ENCODE measurements at places on chromosomes 2 and 18.
A peak's percentile ranks its signal among the peaks of the same experiment; 100 is the strongest.

DNA sequence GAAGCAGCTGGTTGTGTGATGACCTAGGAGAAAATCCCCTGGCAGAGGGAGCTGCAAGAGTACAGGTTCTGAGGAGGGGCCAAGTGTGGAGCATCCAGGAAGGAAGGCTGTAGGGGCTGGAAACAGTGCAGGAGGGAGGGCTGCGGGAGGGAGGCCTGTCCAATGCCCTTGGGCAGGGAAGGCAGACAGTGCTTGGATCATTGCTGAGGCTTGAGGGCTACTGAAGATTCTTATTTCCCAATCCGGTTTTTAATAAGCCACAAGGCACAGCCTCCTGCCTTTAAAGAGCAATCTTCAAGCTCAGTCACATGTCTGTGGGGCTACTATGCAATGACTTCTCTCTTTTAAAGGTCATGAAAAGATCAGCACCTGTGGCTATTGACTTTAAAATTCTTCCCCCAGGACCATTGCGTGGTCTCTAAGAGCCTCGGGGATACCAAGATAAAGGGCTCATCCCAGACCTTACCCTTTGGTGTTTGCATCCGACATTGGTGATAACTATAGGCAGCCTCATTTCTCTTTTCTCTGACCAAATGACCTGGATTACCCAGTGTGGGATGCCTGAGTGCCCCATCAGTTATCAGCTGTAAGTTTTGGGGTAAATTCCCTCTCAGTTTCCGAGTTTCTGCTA lies 149.6 kb downstream of the DOCK10 start:
- no peak for DNase-seq

DNA sequence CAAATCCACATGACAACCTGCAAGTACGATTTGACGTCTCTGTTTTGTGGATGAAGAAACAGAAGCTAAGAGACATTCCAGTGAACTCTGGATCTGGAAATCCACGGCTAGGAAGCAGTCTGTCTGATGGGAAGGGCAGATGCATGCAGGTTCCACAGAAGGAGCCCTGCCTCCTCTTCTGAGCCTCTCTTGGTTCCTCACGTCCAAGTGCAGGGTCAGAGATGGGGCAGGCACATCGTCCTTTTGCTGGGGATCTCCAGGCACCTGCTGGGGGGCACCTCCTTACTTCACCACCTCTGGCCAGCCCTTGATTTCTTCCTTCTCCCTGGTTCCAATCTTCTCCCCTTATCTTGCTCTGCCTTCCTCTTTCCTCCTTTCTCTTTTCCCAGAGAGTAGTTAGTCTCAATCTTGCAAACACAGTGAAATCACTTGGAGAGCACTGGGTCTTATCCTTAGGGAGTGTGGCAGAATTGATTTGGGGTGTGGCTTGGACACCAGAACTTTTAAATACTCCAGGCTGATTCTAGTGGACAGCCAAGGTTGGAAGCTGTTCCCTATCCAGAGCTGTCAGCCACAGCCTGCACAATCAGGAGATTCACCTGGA lies 137.8 kb downstream of the BCL2 start:
- DNase-seq, result no peak

GRCh38 chr2:43191947-43192516 lies 34.4 kb downstream of the ZFP36L2 start:
- DNase-seq, result no peak

DNA sequence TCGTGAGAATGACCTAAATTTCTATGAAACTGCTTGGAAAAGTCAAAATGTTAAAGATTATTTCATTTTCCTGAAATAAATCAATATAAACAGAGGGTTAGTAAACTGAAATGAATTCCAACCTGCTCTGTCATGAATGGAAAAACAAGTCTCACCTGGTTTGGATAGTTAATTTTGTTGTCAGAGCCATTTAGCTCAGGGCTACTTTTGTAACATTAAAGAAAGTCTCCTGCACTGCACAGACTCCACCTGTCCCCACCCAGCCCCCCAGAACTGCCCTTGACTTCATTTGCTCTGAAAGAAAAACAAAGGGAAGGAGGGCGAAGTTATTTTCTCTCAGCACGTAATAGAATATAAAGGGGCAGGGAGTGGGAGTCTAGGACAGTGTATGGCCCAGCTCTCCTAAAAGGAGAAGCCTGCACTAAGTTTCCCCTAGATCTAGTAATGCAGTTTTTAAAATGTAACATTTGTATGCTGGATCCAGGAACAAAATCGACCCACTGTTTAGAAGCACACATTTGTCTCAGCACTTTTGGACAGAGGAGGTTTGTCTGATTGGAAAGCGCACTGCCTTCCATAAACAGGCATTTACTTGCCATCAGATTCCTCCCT lies 54.2 kb upstream of the ACSL3 start:
- no peak for DNase-seq

GRCh38 chr2:200341376-200341775 lies 34.9 kb downstream of the SPATS2L start:
- no peak for DNase-seq

DNA sequence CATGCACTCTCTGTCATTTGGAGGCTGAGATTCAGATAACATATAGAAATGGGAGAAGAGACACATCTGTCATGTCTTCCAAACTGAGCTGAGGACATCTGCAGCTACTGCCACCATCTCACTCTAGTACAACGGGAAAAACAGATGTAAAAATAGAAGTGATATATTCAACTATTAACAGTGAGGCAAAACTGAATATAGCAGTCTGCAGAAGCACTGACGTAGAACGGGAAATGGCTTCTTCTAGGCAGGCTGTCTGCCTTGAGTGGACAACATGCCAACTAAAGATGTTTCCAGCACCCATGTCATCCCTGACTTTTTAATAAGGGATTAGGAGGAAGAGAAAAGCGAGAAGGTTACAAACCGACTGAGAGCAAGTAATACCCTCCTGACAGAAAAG lies 51.6 kb downstream of the MRPL33 start:
- no peak for DNase-seq

DNA sequence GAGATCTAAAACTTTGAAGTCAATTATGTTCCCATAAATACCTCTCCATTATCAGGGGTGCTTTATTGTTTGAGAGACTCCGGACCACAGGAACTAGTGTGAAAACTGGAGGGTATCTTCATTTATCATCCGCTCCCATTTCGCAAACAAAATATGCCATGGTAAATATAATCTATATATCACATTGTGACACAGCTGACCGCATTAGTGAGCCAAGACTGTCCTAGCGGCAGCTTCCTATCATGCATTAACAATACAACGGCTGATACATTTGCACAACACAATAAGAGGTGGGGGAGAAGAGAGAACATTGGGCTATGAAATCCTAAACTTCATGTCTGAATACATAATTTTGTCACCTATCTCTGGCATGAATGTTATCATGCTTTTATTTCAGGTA lies 29.5 kb downstream of the BCL11A start:
- DNase-seq, result no peak

DNA sequence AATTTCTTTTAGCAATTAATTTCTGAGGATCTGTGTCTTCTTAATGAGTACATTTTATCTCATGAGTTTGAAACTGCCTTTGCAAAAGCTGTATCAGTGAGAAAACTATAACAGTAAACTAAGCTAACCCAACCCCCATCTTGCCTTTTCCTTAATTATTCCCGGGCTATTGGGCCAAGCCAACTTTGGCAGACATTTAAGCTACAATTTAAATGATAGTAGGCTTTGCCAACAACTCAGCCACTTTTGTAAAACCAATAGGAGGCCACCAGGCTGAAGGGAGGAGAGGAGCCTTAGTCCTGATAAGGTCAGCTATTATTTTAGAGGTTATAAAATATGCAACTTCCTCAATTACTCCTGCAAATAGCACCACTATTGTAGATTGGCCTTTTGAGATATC lies 218.0 kb upstream of the KCNJ3 start:
- no peak for DNase-seq

GRCh38 chr2:157726946-157727345 lies 98.3 kb upstream of the ACVR1C start:
- DNase-seq, result no peak

DNA sequence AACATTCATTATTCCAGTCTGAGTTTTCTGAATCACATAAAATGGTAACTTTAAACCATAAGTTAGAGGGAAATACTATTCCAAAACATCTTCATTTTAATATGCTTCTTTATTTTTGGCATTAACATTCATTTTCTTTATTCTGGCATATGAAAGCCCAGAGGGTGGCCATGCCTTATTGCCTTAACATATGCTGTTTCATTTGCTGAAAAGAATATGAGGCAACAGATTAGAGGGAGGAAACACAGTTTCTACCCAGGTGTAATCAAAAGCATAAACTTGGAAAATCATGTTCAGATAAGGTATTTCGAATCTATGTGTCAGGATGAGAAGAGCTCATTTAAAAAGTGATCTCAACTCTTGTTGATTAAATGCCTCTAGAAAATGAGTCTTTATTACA lies 379.9 kb upstream of the DSEL start:
- DNase-seq, result no peak

DNA sequence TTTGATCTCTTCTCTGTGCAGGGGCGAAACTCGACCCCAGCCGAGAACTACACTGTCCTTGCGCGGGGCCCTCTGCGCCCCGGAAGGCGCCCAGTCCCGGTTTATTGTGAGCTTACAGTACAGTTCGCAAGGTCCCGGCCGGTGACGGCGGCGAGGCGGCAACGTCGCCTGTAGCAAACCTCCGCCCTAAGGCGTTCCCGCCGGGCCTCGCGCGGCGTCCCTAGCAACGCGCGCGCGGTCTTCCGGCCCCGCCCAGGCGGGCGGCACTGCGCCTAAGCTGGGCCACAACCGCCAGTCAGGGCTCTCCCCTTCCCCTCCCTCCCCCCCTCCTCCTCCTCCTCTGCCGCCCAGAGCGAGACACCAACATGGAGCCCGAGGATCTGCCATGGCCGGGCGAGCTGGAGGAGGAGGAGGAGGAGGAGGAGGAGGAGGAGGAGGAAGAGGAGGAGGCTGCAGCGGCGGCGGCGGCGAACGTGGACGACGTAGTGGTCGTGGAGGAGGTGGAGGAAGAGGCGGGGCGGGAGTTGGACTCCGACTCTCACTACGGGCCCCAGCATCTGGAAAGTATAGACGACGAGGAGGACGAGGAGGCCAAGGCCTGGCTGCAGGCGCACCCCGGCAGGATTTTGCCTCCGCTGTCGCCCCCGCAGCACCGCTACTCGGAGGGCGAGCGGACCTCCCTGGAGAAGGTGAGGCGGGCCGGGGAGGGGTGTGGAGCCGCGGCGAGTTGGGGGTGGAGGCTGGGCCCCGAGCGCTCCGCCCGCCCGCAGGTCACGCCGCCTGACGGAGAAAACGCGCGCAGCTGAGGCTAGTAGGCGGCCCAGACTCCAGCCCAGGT lies at the start of gene ALMS1:
TSS of gene ALMS1 (plus strand) at position 333 of the 838 bp plus-strand sequence. CDS start at position 366, 33 bp downstream.
- peak; percentile 95 for DNase-seq

DNA sequence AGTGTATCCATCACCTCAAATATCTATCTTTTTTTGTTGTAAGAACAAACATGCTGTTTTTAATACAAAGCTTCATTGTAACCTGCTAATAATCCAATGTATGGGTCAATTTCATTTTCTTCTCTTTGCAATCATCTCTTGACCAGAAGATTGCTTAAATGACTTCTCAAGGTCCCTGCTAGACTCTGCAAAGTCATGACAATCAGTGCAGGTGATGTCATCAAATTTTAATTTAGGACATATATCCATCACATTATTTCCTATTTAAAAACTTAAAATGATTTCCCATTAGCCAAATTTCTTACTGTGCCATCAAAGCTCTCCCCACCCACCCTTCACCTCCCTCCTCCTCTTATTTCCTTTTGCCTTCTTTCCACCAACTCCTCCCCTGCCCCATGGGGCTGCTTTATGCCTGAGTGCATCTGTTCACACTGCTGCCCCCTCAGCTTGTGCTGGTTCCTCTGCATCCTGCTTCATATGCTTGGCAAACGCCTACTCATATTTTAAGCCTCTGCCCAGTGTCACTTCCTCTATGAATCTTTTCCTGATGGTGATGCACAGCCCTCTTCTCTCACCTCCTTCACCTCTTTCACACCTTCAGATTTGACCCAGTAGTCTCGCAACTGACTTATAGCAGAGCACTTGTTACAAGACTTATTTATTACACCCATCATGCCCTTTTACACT lies 20.3 kb downstream of the PLEK start:
- DNase-seq, result no peak

DNA sequence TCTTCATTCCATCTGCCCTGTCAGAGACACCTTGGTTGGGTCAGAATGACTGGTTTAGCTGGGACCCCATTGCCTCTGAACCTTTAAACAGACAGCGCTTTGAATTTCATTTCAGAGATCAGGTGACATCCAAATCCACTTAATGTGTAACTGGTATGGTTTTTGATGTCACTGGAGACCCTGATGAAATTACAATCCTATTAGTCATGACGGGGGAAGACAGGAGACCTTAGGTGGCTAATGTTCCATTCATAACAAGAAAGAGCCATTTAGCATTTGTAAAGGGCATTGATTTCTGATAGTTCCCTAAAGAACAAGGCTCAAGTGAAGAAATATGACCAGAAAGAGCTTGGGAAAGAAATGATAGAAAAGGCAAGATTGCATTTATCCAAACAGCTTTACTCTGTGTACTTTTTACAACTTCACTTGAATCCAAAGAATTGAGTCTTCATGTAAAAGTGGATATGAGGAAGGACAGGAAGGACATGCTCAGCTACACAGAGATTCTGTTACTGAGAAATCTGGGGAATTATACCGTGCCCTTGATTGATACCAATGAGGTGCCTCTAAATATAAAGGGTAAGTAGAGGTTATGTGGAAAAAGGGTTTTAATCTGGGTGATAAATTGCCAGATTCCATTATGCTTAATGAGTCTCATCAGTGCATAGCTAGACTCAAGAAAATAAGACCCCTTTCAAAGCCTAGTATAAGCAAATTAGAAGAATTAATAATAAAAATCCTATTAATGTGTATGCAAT lies 198.2 kb downstream of the NCKAP5 start:
- no peak for DNase-seq

DNA sequence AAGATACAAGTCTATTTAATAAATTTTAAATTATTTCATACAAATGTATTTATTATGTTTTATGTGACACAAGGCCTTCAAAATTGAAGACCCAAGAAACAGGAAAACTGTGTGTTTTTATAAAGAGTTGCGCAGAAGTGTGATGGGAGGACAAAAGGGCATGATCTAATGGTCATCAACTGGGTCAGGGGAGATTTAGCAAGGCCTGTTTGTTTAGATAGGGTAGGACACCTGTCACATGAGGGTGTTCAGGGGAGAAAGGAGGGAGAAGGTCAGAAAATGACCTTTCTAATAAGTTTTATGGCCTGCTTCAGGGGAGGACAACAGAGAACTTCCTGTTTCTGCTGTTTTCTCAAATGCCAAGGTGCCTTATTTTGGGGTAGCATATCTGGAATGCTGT lies 528.8 kb downstream of the STK39 start:
- DNase-seq, result no peak

DNA sequence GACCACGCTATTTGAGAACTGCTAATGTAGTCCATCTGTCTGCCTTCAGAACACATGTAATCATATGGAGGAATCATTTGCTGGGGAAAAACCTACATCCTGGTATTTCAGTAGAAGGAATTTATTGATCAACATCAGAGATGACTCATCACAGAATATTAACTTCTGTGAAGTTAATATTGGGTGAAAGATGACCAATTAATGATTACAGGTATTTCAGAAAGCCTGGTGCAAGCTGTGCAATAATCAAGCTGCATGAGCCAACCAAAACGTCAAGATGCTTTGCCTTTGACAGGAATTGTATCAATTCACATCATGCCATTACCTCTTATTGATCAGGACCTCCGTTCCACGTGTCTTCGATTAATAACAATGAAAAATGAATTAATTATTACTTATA lies 9.4 kb upstream of the SPATS2L start:
- DNase-seq, result no peak

- DNase-seq, result peak; percentile 4
Measured at GRCh38 chr2:43136011-43136799, 90.2 kb downstream of the ZFP36L2 start.
